NCI-H2081 treated with DMSO at 0.1 percent for 48 hours (cell line): ENCODE measurements at places on chromosomes 13 and 19.

- DNase-seq: no peak
Observed at GRCh38 chr19:32067685-32068084, 277.7 kb upstream of the ZNF507 start.

GRCh38 chr19:8501516-8501915, 924 bp downstream of the PRAM1 start:
- DNase-seq: no peak

DNA sequence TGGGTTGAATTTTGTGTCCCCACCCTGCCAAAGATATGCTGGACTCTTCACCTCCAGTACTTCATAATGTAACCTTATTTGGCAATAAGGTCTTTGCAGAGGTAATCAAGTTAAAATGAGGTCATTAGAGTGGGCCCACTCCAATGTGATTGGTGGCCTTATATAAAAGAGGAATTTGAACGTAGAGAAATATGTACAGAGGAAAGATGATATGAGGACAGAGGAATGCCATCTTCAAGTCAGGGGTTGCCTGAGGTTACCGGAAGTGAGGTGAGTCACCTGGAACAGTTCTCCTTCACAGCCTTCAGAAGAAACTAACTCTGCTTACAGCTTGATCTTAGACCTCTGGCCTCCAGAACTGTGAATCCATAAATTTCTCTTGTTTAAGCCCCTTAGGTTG, 69.9 kb downstream of the GPC5 start:
- no peak for DNase-seq

GRCh38 chr13:97502181-97502580, 68.2 kb downstream of the RAP2A start:
- no peak for DNase-seq

DNA sequence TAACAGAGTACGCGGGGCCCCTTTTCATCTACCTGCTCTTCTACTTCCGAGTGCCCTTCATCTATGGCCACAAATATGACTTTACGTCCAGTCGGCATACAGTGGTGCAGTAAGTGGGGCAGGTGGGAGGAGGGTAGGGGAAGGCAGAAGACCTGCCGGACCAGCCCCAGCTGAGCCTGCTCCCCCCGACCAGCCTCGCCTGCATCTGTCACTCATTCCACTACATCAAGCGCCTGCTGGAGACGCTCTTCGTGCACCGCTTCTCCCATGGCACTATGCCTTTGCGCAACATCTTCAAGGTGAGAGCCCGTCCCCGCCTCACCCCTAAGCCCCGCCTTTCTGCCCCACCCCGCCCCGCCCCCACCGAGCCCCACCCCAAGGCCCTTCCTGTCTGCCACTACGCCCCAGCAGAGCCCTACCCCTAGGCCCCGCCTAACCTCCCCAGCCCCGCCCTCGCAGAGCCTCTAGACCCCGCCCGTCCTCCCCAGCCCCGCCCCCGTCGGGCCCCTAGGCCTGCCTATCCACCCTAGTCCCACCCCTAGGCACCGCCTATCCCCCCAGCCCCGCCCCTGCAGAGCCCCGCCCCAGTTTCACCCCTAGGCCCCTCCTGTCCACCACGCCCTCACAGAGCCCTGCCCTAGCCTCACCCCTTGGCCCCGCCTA, 7.7 kb downstream of the NDUFB7 start:
- DNase-seq: no peak

DNA sequence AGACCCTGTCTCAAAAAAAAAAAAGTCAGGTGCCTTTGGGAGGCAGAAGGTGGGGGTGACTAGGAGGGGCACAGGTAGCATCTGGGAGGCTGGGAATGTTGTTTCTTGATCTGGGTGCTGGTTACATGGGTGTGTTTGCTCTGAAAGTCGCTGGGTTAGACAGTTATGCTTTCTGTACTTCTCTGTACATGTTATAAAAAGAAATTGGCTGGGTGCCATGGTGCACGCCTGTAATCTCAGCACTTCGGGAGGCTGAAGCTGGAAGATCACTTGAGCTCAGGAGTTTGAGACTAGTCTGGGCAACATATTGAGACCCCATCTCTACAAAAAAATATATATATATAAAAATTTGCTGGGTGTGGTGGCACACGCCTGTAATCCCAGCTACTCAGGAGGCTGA, 15.1 kb downstream of the NOSIP start:
- DNase-seq: no peak

GRCh38 chr13:60467098-60467497, 70.1 kb downstream of the TDRD3 start:
- DNase-seq: no peak

DNA sequence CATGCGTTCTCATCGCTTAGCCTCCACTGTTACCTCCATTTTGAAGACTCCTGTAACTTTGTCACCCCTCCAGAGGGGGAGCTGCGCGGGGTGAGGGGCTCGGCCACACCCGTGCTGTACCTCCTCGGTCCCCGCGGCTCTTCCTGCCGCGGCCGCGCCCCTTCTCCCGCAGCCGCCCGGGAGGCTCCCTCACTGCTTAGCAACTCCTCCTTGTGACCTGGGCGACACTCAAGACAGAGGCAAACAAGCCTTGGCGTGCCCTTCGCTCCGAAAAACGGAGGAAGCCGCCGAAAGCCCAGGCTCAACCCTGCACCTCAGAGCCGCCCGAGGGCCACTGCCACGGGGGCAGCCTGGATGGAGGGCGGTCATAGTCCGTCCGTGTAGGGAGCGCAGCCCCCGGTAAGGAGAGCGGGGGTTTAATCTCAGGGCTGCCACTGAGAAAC, 494.3 kb downstream of the FOXO1 start:
- no peak for DNase-seq

DNA sequence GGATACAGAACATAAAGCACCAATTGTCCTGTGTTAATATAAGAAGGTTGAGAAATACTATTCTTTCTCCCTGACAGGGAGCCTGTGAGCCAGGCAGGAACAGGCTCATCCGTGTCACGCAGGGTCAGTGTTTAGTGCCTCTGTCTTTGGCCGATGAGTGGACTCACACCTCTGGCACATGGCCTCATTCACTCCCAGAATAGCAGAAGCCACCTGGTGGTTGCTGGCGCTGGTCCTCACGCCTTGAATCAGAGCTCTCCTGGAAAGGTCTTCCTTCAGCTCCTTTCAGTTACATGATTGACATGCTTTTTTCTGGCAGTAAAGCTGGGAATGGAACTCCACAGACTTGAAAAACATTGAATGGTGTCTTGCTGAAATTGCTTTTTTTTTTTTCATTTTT, 28.1 kb upstream of the SIAH3 start:
- no peak for DNase-seq

DNA sequence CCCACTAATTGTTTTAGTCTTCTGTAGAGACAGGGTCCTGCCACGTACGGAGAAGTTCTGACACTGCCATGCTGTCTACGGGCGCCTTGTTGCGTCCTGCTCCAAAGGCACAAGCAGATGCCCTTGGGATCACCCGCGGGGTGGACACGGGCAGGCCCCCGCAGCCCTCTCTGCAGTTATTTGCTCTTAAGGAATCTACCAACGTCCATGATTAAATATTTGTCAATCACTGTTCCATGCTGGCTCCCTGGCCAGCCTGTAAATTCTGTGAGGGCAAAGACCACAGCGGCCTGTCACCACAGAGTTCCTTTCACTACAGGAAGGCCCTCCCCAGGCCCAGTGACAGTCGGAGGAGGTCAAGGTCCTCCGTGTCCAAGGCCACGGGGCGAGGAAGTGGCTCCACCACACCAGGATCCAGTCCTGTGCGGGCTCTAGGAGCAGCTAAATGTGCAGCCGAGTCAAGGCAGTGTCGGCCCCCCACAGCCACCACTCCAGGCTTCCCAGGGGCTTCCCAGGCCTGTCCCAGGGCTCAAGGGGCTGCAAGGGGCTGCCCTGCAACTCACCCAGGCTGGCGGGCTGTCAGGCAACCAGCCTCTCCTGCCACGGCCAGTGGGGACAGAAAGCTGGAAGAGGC, 2.1 kb downstream of the RNF126 start:
- DNase-seq: no peak

DNA sequence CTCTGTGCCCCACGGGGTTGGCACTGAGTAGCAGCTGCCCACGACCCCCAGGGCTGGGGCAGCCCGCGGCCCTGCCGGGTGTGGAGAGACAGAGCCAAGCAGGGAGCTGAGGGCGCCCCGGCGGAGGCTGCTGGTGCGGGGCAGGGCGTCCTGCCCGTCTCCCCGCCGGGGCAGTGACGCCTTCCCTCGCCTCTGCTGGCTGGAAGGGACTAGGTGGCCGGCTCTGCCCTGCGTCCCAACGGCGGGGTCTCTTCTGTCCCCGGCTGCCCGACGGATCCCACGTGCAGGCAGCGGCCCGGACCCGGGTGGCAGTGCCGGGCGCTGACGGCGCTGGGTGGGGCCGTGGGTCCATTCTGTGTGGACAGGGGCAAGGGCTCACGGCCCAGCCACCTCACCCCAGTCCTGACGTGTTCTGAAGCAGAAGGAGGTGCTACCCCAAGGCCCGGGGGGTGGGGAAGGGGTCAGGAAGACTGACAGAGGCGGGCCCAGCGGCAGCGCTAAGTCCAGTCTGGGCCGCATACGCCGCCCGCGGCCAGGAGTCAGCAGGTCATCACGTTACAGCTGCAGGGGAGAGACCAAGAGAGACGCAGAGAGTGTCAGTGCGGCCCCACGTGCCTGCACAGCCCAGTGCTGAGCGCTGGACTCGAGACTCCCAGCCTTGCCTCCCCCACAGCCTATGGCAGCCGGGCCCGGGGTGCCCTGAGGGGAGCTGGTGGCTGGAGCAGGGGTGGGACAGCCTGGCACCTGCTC, 15.1 kb upstream of the PLPP2 start:
- no peak for DNase-seq

- no peak for DNase-seq
Observed at GRCh38 chr13:24452044-24452443, 60.5 kb downstream of the PARP4 start.

DNA sequence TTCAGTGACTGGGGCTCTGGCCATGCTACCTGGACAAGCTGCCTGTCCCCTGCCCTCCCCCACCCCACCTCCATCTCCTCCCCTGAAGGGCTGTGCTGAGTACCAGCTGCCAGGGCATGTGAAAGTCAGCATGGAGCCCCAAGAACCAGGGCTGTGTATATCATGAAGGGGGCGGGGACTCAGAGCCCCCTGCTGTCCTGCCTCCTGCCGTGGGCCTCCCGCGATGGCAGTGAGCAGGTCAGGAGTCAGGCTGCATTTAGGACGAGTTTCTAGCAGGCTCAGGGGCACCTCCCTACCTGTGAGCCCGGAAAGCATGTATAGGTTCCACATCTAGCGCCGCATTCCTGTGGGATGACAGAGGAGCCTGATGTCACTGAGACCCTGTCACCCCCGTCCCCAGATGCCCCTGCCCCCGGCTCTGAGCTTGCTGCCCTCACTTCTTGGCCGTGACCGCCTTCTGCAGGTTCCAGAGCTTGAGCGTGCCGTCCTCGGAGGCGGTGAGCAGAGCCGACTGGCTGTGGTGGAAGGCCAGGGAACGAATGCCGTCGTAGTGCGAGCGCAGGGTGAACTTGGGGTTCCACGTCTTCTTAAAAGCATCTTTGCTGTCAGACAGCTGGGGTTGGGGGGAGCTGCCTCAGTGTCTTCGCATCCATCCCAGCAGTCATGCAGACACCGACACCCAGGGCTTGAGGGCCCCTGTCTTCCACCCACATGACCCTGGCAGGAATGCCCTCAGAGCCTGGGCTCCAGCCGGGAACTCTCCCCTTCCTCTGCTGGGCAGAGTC, 8.3 kb upstream of the PRKD2 start:
- DNase-seq: no peak

DNA sequence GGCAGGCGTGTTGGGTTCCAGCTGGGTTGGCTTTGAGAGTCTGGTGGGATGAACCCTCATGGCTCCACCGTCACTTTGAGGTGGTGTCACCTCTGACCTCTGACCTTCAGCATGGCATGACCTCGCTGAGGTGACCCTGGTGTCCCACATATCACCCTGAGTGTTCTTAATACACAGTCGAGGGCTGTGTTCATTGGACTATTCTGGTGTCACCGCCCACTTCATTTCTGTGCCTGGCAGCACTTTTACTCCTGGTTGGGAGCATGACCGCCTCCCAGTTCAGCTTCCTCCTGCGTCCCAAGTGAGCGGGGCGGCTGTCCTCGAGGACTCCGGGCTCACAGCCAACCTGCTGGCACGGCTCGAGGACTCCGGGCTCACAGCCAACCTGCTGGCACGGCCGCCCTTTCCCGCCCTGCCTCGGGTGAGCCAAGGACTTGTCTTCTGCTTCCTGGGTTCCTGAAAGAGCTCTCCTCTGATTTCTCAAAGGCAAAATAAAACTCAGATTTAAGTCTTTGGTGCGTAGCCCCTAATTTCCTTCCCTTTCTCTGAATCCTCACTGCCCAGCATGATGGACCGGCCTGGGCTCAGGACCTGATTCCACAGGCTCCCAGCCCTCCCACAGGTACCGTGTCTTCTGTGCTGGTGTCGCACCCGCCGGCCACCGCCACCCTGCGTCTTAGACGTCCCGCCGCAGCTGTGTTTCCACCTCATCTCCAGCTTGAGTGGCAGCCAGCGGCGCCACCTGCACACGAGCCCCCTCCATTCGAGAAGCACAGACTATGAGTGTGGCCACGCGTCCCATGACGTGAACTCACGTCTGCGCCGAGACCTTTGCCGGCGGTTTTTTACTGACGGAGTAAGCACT, 10.4 kb downstream of the ATP4B start:
- DNase-seq: peak; percentile 69

DNA sequence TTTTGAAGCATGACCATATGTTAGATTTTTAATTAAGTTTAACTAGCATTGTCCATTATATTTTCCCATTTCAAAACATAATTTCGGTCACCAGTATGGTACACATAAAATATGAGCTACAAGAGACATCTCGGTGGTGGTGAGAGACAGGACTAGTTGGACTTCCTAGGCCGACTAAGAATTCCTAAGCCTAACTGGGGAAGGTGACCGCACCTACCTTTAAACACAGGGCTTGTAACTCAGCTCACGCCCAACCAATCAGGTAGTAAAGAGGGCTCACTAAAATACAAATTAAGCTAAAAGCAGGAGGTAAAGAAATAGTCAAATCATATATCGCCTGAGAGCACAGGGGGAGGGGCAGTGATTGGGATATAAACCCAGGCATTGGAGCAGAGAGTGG, 22.9 kb downstream of the DNAJC15 start:
- DNase-seq: no peak

- DNase-seq: no peak
Observed at GRCh38 chr19:2136796-2137195, 14.6 kb downstream of the AP3D1 start.

DNA sequence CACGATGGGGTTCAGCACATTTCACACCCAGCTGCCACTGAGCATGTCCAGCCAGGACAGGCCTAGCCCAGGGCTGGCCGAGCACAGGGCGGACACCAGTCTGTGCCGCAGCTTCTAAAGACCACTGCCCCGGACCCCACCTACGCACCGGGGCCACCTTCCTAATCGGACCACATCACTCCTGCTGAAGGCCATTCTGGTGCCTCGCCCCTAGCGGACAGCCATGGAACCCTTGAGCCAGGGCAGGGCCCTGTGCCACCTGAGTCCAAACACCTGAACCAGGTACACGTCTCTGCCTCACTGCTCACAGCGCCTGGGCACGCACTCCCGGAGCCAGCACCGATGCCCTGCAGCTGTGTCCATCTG, 8.4 kb upstream of the C13orf46 start:
- no peak for DNase-seq

DNA sequence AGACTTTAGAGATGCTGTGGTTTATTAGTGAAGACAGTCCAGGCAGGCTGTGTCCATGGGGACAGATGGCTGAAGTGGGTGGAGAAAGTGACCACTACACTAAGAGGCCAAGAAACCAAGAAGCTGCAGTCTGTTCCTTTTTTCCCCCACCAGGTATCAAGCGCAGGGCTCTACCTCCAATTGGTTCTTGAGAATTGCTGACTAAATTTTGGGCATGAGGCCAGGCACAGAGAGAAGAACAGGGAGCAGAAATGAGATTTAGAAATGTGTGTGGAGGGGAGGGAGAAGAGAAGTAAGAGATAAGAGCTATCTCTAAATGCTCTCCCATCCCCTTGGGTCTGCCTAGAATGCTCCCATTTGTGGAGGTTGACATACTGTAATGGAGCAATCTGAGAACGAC, 12.3 kb upstream of the CYSLTR2 start:
- no peak for DNase-seq
